ENCODE measurements at places on chromosomes 7 and 10.

- DNase-seq, result no peak
Observed at GRCh38 chr7:122352454-122352853, 47.9 kb upstream of the FEZF1 start.

GRCh38 chr10:102888048-102888447 is 18.8 kb downstream of the AS3MT start:
- DNase-seq, result no peak

- peak; percentile 99 for DNase-seq
Observed at GRCh38 chr7:10939911-10940703, 33.6 kb upstream of the PHF14 start.

- DNase-seq, result no peak
Observed at GRCh38 chr7:33774762-33775523, 130.4 kb upstream of the BMPER start.

GRCh38 chr7:135601182-135601581 is 43.5 kb downstream of the NUP205 start:
- DNase-seq, result no peak

GRCh38 chr7:99248391-99249095 is 24.1 kb upstream of the MYH16 start:
- DNase-seq, result no peak

DNA sequence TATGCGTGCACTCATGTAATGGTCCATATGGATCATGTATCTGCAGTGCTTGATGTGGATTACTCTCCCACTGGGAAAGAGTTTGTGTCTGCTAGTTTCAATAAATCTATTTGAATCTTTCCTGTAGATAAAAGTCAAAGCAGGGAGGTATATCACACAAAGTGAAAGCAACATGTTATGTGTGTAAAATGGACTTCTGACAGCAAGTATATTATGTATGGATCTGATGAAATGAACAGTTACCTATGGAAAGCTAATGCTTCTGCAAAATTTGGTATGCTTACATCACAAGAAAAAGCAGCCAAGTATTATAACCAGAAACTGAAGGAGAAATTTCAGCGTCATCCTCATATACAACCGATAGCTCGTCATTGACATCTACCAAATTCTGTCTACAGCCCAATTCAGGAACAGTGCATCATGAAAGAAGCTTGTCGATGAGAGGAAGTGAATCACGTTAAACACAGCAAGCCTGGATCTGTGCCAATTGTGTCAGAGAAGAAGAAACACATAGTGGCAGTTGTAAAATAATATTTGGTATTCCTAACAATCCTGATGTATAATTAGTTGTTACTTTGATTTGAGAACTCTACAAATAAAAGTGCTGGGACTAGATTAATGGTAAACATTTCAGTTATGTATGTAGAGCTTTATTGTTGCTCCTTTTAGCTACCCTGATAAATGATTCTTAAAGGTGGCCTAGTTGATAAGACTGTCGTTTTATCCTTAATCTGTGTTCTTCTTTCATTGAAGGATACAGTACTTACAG is 14.2 kb upstream of the SYPL1 start:
- peak; percentile 89 for DNase-seq

- DNase-seq, result no peak
Observed at GRCh38 chr7:43308913-43309705, 196.7 kb downstream of the HECW1 start.

DNA sequence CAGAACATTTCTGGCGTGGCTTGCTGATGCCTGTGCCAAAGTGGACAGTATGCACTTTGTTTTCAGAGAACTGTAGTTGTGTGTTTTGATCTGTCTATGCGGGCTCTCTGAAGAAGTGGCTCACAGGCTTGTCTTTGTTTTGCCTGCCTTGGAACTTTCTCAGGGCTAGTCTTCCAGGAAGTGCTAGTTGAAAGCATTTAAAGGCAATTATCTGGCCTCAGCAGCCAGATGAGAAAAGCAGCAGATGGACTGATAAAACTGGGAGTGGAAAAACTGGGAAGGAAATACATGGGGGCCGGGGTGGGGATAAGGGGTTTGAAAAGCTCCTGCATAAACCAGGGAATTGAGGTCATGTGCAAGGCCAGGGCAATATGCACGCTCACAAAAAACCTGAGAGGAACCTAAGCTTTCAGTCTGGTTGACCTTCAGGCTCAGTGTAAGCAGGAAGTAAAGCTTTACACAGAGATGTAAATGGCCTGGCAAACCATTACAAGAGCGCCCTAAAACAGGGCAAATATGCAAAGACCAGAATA is 94.5 kb downstream of the ZNF33B start:
- DNase-seq, result no peak

DNA sequence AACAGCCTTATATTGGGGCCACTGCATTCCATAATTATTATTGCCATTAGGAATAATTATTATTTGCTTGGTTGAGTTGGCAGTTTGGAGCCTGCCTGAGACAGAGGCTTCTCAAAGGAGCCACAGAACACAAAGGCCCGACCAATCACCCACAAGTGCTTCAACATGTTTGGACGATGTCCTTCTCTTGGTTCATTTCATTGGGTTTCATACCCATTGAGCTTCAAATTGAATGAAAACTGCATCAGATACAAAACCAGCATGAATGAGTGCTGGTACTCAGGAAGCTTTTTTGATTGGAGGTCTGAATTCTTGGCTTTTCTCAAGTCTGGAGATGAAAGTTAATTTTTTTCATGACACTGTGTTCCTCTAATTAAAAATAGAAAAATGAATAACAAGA is 168.3 kb downstream of the CREB5 start:
- no peak for DNase-seq

GRCh38 chr7:107039199-107039900 is 5.2 kb upstream of the PRKAR2B start:
- DNase-seq, result no peak

DNA sequence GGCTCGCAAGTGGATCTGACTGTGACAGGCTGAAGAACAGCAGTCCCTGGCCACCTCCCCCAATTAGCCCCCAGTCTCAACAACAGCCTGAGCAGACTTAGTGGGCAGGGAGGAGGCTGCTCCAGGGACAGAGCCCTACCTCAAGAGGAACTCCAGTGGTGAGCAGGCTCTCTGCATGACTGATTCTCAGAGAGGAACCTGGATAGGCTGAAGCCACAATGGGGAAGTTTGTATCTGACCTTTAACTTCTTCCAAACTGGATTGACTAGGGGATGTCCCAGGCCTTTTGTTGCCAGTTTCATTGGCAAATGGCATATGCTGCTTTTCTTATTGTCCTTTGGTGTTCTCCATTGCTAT is 93.0 kb downstream of the ARHGAP22 start:
- peak; percentile 87 for DNase-seq

DNA sequence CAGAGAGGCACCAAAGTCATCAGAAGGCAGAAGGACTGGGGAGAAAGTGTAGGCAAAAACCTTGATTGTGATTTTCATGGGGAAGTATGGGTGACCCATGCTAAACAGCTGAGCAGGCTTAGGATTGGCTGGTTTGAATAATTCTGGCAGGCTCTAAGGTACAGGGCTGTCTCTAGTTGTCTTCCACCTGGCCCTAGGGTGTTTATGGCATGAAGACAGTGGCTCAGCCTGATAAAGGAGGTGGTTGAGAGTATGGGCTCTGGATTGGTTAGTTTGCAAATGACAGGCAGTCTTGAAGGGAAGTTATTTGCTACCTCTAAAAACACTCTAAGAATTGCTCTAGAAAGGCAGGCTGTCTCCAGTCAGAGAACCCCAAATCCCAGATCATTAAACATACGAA is 100.3 kb downstream of the STRA8 start:
- no peak for DNase-seq
